ENCODE measurements at places on chromosomes 13 and 19.

- peak; percentile 67 for DNase-seq
These were observed 3.2 kb downstream of the CCNP start for GRCh38 chr19:40223135-40223822.

DNA sequence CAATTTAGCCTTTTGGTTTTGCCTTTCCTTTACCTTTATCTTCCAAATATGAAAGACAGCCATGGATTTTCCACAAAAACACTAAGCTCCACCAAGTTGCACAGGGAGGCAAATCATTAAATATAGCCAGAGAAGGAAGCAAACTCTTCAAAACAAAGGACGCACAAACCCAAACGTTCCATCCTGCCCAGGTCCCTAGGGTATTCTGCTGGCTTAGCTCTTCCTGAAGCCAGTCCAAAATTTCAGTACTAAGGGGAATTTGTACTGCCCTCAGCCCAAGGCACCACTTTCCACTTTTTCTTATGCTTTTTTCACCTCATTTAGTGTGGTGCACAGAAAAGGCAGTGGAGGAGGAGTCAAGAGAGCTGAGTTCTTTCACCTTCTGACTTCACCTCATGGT lies 169.9 kb downstream of the FLT1 start:
- no peak for DNase-seq

DNA sequence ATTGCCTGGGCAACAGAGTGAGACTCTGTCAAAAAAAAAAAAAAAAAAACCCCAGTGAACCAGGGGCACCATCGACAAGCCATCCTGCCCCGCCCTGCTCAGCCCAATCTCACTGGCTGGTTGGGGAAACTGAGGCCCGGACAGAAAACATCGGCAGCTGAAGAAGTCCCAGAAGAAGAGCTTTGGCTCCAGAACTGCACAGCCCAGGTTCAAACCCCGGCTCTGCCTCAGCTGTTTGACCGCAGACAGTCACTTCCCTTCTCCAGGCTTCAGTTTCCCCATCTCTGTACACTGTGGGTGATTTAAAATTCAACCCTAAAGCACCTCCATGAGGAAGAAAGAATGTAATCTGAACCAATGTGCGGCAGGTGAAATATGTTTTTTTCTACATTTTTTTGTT lies 9.4 kb upstream of the SEMA6B start:
- no peak for DNase-seq

- no peak for DNase-seq
These were observed 18.4 kb downstream of the NLRP13 start for GRCh38 chr19:55913643-55914268.

GRCh38 chr13:85040215-85040614 lies 759.0 kb downstream of the SLITRK6 start:
- no peak for DNase-seq

- DNase-seq, result no peak
These were observed 3.5 kb upstream of the FTL start for GRCh38 chr19:48961673-48962028.

- no peak for DNase-seq
These were observed 815.4 kb downstream of the PCDH17 start for GRCh38 chr13:58446979-58447378.

DNA sequence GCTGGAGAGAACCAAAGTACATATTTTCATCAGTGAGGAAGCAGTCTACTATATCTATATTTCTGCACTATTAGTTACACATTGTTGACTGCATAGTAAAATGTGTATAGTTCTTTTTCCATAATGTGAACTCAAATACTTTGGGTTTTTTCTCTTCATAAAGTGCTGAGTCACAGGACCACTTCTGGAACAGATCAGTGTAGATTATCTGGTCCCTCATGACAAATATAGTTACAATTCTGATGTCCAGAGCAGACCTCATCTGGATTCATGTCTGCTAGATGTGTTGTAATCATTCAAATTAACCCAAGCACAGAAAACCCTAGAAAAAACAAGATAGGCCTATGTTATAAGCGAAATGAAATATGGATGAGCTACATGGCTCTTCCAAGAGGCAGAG lies 171.4 kb downstream of the SUCLA2 start:
- no peak for DNase-seq

- no peak for DNase-seq
These were observed 10.2 kb downstream of the C2CD4C start for GRCh38 chr19:398719-399118.

DNA sequence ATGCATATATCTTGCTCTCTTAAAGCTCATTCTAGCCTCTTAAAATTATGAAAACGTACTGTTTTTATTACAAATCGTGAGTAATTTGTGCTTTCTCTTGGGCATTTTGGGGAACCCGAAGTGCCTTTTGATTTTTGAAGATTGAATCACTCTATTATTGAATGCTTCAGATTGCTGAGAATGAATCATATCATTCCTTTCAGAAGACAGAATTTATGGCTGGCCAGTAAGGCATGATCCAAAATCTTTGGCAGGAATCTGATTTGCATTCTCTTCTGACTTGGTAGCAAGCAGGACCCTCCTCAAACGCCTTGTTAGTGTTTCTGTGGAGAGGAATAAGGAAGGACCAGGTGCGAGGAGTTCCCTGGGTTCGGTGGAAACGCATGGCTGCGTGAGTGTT lies 49.5 kb downstream of the STARD13 start:
- no peak for DNase-seq

DNA sequence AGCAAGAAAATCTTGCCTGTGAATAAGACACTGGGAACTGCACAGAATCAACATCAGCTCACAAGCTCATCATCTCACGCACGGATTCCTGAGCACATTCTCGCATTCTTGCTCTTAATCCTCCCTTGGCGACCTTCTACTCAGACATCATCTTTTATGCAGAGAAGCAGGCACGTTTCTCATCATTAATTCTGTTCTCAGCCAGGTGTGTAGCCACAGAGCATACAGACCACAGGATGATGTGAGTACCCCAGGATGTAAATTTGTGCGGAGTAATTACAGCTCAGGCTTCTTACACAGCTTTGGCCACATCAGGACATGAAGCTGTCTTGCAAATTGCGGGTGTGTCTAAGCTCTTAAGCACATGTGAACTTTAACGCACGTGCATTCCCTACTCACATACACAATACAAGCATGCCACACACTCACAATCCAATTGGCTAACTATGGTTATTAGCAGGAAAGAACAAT lies 36.5 kb upstream of the SACS start:
- DNase-seq, result no peak

- no peak for DNase-seq
These were observed 12.0 kb upstream of the USP12 start for GRCh38 chr13:27183561-27184147.

GRCh38 chr13:113072376-113072775 lies 33.2 kb upstream of the F7 start:
- no peak for DNase-seq

DNA sequence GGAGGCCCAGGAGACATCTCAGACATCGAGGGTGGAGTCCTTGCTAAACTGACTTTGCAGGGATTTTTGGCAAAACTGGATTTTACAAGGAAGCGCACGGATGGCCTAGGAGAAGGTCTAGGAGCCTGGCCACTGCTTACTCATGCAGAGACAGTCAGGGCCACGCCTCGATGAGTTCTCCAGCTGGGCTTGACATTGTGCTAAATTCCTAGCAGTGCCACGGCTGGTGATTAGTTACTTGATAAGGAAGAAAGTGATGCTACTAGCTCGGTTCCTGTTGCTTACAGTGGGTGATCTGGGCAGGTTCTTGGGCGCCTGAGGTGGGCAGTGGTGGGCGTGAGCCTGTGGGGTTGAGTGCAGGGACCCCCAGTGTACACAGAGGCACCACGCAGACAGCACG lies 143.4 kb downstream of the SOX1 start:
- no peak for DNase-seq

GRCh38 chr13:60448907-60449510 lies 52.0 kb downstream of the TDRD3 start:
- DNase-seq, result no peak

DNA sequence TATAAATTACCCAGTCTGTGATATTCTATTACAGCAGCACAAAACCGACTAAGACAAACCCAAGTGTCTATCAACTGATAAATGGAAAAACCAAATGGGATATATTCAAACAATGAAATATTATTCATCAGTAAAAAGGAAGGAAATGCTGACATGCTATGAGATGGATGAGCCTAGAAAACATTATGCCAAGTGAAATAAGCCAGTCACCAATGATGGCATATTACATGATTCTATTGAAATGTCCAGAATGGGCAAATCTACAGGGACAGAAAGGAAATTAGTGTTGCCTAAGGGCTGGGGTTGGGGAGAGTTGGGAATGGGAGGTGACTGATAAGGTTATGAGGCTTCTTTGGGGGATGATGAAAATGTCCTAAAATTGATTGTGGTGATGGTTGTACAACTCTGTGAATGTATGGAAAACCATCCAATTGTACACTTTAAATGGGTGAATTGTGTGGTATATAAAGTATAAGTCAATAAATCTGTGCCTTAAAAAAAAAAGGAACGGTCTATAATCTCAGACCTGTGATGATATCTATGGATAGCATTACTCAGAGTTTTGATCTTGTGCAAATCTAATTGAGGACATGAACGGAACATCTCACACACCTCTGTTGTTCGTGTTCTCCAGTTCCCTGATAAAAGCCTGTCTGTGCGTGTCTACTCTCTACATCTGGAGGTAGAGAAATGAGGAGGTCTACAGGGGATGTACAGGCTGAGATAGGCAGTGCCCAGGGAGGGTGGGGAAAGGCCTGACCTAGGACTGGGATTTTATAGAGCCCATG lies 49.0 kb downstream of the TNFRSF19 start:
- DNase-seq, result no peak

DNA sequence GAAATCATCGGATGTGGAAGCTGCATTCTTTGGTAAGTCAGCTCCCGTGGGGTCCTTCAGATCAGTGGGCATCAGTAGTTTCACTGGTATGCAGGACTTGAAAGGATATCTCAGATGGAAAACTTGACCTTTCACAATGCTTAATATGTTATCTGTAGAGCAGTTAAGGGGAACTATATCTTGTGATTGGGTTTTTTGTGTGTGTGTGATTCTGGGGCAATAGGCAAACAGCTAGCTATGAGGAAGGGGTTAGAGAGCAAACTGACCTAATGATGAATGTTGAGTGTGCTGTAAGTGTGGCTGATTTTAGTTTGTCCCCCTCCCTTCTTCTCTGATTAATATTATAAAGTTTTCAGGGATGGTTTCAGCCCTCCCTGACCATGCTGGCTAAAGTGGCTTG lies 53.3 kb downstream of the ACSBG2 start:
- DNase-seq, result no peak

GRCh38 chr19:4224470-4224869 lies 4.9 kb upstream of the EBI3 start:
- no peak for DNase-seq

DNA sequence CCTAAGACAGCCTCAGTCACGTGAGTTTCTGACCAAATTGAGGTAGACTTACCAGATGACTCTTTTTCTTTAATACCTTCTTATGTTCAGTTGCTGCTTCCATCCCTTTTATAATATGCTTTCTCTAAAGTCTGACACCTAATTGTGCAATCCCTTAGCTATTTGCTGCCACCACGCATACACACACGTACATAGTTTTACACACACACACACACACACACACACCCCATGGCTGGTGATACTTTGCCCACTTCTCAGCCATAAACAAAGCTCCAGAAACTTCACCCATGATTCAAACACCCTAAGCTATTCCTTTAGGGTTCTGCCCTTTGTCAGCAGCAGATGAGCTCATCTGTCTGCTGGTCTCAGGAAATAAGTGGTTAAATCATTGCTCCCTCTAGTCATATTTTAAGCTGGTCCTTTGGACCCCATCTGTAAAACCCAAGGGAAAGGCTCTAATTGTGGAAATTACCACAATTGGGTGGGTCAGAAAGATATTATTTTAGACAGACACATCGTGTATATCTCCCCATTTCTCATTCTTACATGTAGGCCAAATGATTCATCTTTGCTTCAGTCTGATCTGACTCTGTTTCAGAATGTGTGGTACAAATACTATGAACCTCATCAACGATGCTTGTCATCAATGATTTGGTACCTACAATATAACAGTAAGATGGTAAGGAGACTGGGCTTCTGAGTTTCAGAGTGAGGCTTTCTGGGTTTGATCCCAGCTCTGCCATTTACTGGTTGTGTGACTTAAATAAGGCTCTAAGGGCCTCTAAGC lies 69.2 kb downstream of the NALCN start:
- no peak for DNase-seq

DNA sequence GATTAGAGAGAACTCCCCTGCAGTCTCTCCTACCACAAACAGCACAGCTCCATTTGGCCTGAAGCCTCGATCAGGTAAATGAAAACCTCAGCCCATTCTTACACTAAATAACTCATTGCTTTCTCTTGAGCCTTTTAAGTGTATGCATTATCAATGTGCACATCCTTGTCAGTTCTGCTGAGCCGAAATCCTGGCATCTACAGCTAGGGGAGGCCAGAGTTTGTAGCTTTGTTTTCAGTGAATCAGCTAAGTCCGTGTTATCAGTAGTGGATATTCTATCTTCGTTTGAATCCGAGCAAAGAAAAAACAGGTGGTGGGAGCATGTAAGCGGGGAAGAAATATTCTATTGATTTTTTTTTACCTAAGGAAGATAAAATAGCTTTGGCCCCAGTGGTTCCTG lies 84.4 kb downstream of the ESD start:
- DNase-seq, result no peak

DNA sequence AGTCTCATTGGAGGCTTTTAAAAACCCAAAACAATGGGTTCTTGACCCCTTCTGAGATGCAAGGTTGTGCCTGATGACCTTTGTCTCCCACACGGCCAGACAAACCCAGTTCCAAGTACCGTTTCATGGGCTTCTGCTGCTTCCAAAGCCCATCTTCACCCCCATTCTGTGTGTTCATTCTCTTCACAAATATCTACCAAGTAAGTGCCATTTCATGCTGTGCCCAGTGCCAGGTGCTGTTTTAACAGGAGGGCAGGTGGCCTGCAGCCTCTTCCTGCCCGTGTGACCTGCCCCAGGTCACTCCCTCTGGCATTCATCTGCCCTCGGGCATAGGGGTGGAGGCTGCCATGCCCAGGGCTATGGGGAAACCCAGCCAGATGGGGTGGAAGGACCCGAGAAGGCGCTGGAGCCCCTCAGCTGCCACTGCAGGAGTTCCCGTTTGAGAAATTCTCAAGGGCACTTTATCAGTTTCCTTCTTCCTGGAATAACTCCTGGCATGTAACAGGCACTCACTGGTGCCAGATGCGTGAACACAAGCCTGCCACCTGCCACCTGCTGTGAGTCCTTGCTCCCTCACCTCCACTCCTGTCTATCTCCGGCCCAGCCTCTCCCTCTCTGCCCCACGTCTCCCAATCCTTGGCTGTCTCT lies 12.5 kb downstream of the CAPN12 start:
- DNase-seq, result no peak

All from activated naive CD8-positive, alpha-beta T cell treated with anti-CD3 and anti-CD28 coated beads, Interleukin-2, amount 10 ng/mL, durations not matched to agents 7 days and 5 days (primary cell).